ENCODE measurements at places on chromosomes 13 and 19.
A peak's percentile ranks its signal among the peaks of the same experiment; 100 is the strongest.

GRCh38 chr13:36332986-36333385 is 13.2 kb downstream of the SPART start:
- DNase-seq, result no peak

DNA sequence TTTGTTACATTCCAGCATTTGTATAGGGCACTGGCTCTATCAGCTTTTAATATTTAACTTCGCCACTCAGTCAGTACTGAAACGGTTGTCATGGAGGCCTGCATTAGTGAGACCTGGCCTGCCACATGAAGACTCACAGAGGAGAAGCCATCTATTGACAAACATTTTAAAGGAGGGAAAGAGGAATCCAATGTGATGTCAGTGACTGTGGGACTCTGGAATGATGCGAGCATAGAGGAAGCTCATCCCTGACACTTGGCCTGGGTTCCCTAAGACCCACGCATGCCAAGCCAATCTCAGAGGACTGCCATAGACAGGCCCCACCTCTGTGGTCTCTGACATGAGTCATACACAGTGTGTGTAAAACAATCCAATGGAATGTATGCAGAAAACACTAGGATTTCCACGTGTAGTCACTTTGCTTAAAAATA is 7.9 kb upstream of the DPY19L3 start:
- no peak for DNase-seq

DNA sequence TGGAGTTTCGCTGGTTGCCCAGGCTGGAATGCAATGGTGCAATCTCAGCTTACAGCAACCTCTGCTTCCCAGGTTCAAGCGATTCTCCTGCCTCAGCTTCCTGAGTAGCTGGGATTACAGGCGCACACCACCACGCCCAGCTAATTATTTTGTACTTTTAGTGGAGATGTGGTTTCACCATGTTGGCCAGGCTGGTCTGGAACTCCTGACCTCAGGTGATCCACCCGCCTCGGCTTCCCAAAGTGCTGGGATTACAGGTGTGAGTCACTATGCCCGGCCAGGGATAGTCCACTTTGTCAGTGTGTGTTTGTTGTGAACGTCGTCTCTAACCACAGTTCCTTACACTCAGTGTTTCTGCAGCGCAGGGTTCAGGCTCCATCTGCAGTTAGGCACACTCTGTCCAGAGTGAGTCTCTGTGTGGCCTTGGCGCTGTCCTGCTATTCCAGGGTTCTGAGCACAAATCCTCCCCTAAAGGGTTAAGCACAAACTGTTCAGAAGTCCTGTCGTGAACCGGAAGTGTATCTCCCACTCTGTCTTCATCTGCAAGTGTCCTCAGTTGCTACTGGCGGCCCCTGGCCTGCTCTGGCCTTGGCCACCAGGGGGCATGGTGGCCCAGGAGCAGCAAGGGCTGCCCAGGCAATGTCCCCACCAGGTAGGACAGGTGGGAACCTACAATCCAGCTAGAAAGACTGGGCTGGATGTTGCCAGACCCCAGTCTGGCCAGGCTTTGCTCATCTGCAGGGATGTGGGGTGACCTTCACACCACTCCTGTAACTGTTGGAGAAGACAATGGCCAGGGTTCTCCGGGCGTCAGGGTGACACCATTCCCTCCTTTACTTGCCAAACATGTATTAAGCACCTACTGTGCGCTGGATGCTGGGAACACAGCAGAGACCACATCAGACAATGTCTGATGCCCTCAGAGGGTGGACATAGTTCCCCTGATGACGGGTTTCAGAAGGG is 38.8 kb upstream of the GATAD2A start:
- DNase-seq, result peak; percentile 66

GRCh38 chr13:51501592-51502152 is 48.8 kb upstream of the INTS6 start:
- DNase-seq, result no peak

- no peak for DNase-seq
Measured at GRCh38 chr13:67833564-67833963, 603.4 kb upstream of the PCDH9 start.

DNA sequence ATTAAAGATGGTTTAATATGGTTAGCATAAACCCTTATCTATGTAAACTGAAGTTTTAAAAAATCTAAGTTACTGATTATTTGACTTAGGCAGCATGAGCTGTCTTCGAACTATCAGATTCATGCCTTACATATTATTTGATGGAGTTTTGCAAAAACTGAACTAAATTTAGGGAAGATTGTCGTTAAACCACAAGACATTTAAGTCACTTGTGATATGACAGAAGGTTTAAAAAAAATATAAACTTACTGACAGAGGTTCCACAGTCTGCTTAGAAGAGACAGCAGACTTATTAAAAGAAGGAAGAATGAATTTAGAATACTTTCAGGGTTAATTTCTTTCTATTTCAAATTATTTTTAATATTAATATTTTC is 110.9 kb upstream of the FRY start:
- no peak for DNase-seq

- DNase-seq, result no peak
Measured at GRCh38 chr13:104553186-104553585, 1487.0 kb upstream of the SLC10A2 start.

DNA sequence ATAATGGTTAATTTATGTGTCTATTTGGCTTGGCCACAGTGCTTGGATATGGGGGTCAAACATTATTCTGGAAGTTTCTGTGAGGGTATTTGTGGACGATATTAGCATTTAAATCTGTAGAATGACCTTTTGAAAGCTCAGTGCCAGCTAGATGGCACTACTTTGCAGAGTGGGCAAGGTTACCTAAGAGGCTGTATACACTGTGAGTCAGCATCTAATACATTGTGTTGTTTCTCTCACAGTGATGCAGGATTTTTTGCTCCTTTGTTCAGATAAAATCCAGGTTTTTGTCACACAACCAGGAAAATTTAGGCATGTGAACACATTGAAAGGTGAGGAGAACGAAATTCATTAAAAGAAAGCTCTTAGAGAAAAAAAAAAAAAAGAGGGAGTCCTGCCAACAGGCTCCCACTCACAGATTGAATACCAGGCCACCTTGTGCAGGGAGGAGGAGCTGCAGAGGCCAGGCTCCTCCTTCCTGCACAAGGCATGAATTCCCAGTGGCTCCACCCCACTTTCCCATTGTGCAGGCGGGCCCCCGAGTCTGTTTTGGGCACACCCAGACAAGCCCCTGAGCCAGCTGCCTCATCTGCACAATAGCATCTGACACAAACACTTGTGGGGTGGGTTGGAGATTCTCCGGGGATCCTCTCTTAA is 551.0 kb upstream of the ATXN8OS start:
- no peak for DNase-seq

DNA sequence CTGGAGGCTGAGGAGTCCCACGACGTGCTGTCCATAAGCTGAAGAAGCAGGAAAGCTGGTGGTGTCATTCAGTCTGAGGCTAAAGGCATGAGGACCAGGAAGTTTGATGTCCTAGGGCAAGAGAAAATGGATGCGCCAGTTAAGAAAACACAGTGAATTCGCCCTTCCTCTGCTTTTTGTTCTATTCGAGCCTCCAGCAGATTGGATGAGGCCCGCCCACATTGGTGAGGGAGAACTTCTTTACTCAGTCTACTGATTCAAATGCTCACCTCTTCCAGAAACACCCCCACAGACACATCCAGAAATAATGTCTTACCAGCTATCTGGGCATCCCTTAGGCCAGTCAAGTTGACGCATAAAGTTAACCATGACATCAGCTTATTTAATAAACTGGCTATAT is 7.5 kb upstream of the TTYH1 start:
- DNase-seq, result no peak

- no peak for DNase-seq
Measured at GRCh38 chr13:108968566-108968965, 339.2 kb downstream of the MYO16 start.

- DNase-seq, result no peak
Measured at GRCh38 chr19:10010247-10010691, at the start of gene COL5A3. COL5A3 (minus strand) TSS chr19:10010504; CDS start chr19:10010385, 119 bp downstream.

DNA sequence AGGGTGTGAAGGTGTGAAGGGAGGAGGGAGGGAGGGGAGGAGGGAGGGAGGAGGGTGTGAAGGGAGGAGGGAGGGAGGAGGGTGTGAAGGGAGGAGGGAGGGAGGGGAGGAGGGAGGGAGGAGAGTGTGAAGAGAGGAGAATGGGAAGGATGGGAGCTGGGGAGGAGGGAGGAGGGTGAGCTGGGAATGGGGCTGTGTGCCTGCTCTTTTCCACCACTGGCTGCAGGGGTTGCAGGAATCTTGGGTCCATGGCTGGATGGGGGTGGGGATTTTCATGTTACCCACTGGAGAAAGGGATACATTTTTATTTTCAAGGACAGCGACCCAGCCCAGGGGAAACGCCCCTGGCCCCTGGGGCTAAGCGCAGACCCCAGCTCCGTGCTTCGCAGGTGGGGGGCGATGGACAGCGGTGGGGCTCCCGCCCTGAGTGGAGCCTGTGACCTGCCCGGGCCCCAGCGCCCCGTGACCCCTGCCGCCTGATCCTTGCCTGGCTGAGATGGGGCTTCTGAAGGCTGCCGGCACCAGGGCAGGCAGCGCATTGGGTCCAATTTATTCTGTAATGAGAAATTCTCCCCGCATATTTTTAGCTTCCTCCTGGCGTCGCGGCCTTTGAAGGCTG is 3.0 kb upstream of the EFNA2 start:
- no peak for DNase-seq

DNA sequence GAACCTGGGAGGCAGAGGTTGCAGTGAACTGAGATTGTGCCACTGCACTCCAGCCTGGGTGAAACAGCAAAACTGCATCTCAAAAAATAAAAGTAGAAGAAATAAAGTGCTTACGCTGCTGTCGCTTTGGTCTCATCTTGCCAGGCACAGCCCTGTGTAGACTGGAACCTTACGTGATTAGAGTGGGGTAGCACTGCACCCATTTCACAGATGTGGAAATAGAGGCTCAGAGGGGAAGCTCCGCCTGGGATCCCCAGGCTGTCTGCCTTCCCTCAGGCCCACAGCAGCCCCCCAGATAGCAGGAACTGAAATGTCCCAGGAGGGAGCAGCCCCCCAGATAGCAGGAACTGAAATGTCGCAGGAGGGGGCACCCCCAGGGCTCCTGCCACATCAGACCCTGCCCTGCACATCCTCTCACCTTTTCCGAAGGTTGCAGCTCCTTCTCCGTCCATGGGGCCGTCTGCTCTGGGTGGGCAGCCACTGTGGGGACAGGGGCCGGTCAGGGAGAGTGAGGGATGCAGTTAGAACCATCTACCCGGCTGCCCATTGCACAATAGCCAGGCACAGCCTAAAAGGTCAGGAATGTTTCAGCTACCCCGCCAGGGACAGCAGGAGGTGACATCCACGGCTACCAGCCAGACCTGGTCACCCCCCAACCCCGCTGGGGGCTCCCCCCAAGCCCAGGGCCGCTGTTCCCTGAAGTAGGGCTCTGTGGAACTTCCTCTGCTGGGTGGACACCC is 1.9 kb downstream of the PLIN4 start:
- DNase-seq, result no peak

DNA sequence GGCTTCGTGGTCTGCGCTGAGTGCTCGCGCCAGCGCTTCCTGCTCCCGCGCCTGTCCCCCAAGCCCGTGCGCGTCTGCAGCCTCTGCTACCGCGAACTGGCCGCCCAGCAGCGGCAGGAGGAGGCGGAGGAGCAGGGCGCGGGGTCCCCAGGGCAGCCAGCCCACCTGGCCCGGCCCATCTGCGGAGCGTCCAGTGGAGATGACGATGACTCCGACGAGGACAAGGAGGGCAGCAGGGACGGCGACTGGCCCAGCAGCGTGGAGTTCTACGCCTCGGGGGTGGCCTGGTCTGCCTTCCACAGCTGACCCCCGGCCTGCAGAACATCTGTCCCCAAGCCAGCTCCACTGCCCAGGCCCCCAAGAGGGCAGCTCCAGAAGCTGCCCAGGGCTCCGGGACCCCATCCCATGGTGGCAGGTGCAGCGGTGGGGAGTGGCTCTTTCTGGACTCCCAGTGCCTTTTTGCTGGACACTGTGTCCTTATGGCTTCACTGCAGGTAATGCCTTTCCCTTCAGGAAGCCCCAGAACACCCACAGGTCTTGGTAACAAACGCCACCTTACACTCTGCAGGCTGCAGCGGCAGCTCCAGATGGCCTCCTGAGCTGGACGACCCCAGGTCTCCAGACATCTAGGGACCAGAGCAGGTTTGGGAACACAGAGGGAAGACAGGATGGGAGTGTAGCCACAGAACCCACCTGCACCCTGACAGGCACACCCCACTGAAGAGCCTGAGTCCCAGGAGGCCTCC is 9.3 kb downstream of the PLEKHF1 start:
- no peak for DNase-seq

- no peak for DNase-seq
Measured at GRCh38 chr19:42311657-42312056, 1.5 kb upstream of the TMEM145 start.

DNA sequence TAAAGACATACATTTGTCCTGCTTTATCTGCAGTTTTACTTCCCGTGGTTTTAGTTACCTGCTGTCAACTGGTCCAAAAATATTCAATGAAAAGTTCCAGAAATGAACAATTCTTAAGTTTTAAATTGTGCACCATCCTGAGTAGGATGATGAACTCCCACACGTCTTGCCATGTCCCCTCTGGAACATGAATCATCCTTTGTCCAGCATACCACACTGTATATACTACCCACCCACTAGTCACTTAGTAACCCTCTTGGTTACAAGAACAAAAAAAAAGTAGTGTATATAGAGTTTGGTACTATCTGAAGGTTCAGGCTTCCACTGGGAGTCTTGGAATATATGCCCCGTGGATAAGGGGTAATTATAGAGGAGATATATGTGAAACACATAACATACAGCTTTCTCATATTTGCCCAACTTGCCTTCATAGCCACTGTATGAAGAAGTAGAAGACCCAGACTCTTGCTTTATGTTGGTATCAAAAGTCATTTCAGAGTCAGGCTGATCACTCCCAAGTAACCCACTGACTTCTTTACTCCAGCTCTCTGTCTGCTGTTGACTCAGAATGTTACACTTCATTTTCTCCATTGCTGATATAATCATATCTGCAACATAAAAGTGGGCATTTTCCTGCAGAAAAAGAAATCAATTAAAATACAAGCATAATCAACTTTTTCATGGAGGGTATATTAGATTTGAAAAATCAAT is 19.3 kb downstream of the RUBCNL start:
- no peak for DNase-seq

GRCh38 chr19:40672038-40672437 is 18.4 kb downstream of the NUMBL start:
- no peak for DNase-seq

GRCh38 chr19:49651029-49651819 is 9.2 kb downstream of the SCAF1 start:
- DNase-seq, result no peak

DNA sequence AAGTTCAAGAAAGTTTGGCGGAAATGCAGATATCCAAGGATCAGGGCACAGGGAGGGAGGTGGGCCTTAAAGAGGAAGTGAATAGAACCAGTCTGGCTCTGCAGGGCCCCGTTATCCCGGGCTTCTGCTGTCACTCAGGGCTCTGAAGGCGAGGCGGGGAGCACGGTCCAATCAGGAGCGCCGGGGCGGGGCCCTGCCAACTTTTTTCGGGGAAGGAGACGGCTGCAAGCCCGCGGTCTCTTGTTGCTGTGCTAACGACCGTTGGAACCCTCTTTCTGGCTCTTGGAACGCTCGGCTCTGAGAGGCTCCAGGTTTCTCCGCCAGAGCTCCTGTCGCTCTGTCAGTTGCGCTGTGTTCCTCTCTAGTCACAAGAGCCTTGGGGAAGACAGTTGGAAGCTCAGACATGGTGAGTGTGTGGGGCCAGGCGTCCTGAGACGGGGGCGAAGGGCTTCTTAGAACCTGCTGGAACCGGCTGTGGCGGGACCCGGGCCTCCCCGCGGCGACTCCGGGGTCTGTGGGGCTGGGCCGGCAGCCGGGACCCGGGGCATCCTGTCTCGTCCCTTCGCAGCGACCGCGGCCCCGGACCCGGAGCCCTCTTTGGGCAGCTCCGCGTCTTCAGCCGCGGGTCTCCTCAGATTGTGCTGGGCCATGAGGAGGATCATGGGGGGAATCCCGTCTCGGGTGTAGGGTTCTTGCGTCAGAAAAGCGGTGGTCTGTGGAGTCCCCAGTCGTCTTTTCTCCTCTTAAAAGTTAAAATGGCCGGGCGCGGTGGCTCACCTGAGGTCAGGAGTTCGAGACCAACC is 27.7 kb downstream of the ZNF844 start:
- DNase-seq, result peak; percentile 34

All from activated CD4-positive, alpha-beta T cell treated with anti-CD3 and anti-CD28 coated beads for 4 hours (primary cell).